ENCODE measurements at places on chromosomes 2 and 18. TPM values are rescaled to one million over a fixed set of nuclear protein-coding genes. Genes with fewer than 3 reads are reported as not detected.
A peak's percentile ranks its signal among the peaks of the same experiment; 100 is the strongest.

The PRSS56 gene
- total RNA-seq, result not detected

The PJVK gene
- 3.1 TPM for total RNA-seq

The KATNAL2 gene
- total RNA-seq, result 2.6 TPM

The TRAK2 gene
- 17.7 TPM for total RNA-seq

The MROH2A gene
- not detected for total RNA-seq

The CNDP1 gene
- 0.33 TPM for total RNA-seq

The CCDC148 gene
- total RNA-seq, result not detected

The GPR75 gene
- total RNA-seq, result 5.7 TPM

The UPP2 gene
- total RNA-seq, result not detected

DNA sequence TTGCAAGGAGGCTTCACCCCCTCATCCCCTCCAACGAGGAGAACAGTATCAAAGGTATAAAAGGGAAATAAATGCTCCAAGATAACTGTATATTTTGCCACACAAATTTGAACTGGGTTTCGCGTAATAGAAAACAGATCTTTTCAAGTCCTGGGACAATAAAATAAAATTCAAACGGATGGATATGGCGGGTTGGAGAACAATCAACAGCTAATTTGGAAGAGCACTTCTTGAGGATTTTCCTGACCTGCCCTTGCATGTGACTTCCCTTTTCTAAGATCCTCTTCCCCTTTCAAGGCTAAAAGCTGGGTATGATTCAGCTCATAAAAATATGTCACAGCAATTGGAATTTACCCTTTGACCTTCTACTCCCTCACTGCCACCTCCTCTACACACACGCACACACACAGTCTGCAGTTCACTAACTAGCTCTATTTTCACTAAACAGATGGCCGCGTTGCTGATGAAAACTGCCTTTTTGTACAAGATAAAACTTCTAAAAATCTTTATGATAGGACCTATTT is 386.9 kb downstream of the FIGN start:
- peak overlapping the region; percentile 74 for H3K4me3 ChIP-seq
- H3K4me1 ChIP-seq, result peaks cover 14% of the 10 kb centered on the region
- no peaks in the 10 kb centered on the region for H3K36me3 ChIP-seq
- no peak for DNase-seq
- no peak overlapping the region for H3K27ac ChIP-seq
- H3K27me3 ChIP-seq, result no peaks in the 10 kb centered on the region

- DNase-seq, result no peak
- H3K27me3 ChIP-seq, result no peaks in the 10 kb centered on the region
- H3K27ac ChIP-seq, result no peak overlapping the region
- H3K36me3 ChIP-seq, result peaks cover 2% of the 10 kb centered on the region
- peaks cover 22% of the 10 kb centered on the region for H3K4me1 ChIP-seq
Measured at GRCh38 chr2:42788882-42789281, 3.5 kb downstream of the HAAO start.

DNA sequence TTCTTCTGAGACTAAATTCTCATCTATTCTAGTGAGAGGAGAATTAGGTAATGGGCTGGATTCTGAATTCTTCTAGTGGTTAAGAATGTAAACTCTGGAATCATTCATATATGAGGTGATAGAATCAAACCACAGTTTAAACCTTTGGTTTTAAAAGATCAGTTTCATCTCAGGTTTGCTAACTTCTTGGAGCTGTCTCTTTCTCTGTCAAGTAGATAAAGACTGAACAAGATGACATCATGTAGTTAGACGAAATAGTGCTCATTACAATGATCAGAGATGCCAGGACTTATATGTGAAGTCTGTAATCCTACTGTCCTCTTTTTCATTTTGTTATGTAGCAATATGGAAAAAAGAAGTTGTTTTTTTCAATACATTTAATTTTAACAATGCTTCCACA is 4.9 kb downstream of the CEBPZOS start:
- no peak overlapping the region for H3K27ac ChIP-seq
- DNase-seq, result no peak
- H3K4me1 ChIP-seq, result peaks cover 22% of the 10 kb centered on the region
- no peak overlapping the region for H3K4me3 ChIP-seq
- peaks cover 54% of the 10 kb centered on the region for H3K36me3 ChIP-seq

GRCh38 chr2:216499641-216500218 is 1.1 kb downstream of the RPL37A start:
- H3K4me3 ChIP-seq, result peak overlapping the region; percentile 98
- no peaks in the 10 kb centered on the region for H3K27me3 ChIP-seq
- peak overlapping the region; percentile 92 for H3K27ac ChIP-seq
- DNase-seq, result no peak
- H3K4me1 ChIP-seq, result peaks cover 62% of the 10 kb centered on the region

DNA sequence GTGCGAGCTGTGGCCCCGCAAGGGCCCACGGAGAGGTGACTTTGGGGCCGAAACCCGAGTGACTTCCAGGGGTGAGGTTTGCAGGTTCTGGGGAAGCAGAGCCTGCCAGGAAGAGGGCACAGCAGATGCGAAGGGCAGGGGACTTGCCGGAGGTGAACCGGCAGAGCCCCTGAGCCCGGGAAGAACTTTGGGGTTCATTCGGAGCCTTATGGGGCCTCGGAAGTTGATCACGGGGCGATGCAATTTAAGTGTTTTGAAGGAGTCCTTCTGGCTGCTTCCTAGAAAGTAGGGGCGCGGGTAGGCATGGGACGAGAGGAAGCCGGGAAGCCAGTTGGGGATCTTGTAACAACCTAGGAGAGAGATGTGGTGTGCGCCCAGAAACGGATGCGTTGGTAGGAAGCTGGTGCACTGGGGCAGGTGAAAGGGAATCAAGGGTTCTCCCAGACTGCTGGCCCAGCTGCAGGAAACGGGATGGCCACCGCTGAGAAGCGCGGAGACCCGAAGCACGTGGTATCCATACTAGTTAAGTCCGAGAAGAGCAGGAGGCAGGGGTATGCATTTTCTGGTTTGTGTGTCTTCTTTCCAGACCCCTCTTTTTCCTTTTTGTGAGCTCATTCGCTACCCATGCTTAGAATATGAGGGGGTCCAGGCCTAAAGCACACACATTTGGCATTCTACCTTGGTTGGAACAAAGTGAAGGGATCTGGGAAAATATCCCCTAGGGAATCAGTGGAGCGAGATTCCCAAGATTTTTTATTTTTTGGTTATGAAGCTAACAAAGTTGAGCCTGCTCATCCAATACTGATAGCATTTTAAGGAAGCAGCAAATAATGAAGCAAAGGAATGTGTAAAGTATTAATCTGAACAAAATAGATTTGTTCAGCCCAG is 758 bp downstream of the SCLY start:
- no peak for DNase-seq
- peak overlapping the region; percentile 32 for H3K27ac ChIP-seq
- H3K4me3 ChIP-seq, result peak overlapping the region; percentile 85
- peaks cover 20% of the 10 kb centered on the region for H3K4me1 ChIP-seq

DNA sequence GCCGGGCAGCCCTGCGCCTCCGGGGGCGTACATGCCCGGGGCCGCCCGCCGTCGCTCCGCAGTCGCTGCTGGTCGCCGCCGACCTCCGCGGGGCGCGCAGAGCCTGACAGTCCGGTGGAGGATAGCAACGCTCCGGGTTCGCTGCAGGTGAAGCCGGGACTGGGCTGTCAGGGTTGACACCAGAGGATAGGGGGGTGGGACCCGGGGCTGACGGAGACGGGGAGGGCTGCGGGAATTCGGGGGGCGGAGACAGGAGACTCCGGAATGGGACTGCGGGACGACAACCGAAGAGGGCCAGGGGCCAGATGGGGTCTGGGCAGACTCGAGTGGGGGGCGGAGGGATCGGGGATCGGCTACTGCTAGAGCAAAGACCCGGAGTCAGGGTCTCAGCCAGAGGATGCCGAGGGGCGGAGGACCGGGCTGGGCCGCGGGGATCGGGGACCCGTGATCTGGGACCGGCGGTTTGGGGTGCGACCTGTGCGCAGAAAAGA is 403 bp downstream of the TMEM127 start:
- H3K27me3 ChIP-seq, result no peaks in the 10 kb centered on the region
- H3K4me1 ChIP-seq, result peaks cover 51% of the 10 kb centered on the region
- peak overlapping the region; percentile 97 for H3K4me3 ChIP-seq
- peak overlapping the region; percentile 76 for H3K27ac ChIP-seq
- peaks cover 64% of the 10 kb centered on the region for H3K36me3 ChIP-seq

GRCh38 chr2:209946539-209946938 is 55.9 kb upstream of the RPE start:
- no peak for DNase-seq
- no peak overlapping the region for H3K27ac ChIP-seq
- no peak overlapping the region for H3K4me3 ChIP-seq
- H3K4me1 ChIP-seq, result no peaks in the 10 kb centered on the region
- H3K27me3 ChIP-seq, result peaks cover 4% of the 10 kb centered on the region
- no peaks in the 10 kb centered on the region for H3K36me3 ChIP-seq

- DNase-seq, result no peak
- H3K27me3 ChIP-seq, result no peaks in the 10 kb centered on the region
- no peaks in the 10 kb centered on the region for H3K36me3 ChIP-seq
- H3K27ac ChIP-seq, result no peak overlapping the region
Measured at GRCh38 chr2:1516798-1517060, 103.5 kb downstream of the TPO start.

DNA sequence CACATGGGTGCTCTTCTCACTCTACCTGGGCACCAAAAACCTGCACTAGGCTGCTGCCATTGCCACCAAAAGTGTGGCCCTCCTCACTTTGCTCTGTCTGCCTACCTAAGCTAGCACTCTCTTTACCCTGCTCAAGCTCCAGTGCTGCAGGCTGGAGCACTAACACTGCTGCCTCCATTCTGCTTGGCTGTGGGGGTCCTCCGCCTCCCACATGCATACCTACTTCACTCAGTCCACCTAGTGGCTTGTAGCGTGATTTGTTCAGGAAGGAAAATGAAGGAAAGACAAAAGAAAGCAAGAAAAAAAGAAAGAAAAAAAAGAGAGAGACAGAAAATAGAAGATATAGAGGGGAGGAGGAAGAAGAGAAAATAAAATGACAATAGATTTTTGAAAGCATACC is 1339.4 kb upstream of the CHAC2 start:
- DNase-seq, result no peak
- H3K36me3 ChIP-seq, result no peaks in the 10 kb centered on the region
- H3K4me3 ChIP-seq, result no peak overlapping the region
- H3K27me3 ChIP-seq, result no peaks in the 10 kb centered on the region

- H3K36me3 ChIP-seq, result no peaks in the 10 kb centered on the region
- H3K4me3 ChIP-seq, result no peak overlapping the region
- H3K27ac ChIP-seq, result no peak overlapping the region
- peaks cover 35% of the 10 kb centered on the region for H3K27me3 ChIP-seq
- peaks cover 7% of the 10 kb centered on the region for H3K4me1 ChIP-seq
- DNase-seq, result peak; percentile 27
Measured at GRCh38 chr18:76620321-76621170, 125.5 kb upstream of the ZNF516 start.

DNA sequence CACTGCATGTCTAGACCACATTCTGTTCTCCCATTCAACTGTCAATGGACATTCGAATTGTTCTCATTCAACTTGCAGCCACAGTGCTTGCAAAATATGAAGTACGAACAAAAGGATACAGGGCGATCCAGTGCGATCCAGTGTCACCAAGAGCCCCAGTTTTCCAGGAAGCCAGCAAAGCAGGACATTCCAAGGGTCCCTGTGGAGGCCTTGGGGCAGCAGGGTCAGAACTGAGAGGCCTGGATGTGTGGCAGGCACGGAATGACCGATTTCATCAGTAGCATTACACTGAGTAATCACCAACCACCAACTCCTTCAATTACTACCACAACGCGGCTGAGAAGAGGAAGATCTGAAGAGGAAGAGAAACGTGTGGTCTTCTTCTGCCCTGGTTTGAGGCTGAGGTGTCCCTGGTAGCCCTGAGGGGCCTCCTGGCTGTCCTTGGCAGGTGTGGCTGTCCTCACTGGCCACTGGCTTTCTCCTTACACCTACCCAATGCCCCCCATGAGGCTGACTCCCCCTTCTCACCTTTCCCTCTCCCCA is 172.7 kb upstream of the FHL2 start:
- no peak overlapping the region for H3K27ac ChIP-seq
- no peaks in the 10 kb centered on the region for H3K36me3 ChIP-seq

DNA sequence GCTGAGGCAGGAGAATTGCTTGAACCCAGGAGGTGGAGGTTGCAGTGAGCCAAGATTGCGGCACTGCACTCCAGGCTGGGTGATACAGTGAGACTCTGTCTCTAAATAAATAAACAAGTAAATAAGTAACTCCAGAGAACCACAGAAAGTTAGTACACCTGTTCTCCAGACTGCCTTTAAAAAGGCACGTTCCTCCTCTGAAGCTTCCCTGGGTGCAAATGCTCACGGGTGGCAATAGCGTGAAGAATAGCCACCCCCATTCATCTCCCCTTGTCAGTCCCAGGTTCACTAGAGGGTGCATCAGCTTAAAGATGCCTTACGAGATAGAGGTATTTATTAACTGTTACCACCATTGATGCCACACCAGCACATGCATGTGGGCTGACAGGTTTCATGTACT is 64.3 kb upstream of the RTN4 start:
- no peak overlapping the region for H3K4me3 ChIP-seq
- DNase-seq, result no peak
- H3K4me1 ChIP-seq, result peaks cover 28% of the 10 kb centered on the region
- H3K27me3 ChIP-seq, result no peaks in the 10 kb centered on the region
- H3K36me3 ChIP-seq, result no peaks in the 10 kb centered on the region
- H3K27ac ChIP-seq, result no peak overlapping the region

DNA sequence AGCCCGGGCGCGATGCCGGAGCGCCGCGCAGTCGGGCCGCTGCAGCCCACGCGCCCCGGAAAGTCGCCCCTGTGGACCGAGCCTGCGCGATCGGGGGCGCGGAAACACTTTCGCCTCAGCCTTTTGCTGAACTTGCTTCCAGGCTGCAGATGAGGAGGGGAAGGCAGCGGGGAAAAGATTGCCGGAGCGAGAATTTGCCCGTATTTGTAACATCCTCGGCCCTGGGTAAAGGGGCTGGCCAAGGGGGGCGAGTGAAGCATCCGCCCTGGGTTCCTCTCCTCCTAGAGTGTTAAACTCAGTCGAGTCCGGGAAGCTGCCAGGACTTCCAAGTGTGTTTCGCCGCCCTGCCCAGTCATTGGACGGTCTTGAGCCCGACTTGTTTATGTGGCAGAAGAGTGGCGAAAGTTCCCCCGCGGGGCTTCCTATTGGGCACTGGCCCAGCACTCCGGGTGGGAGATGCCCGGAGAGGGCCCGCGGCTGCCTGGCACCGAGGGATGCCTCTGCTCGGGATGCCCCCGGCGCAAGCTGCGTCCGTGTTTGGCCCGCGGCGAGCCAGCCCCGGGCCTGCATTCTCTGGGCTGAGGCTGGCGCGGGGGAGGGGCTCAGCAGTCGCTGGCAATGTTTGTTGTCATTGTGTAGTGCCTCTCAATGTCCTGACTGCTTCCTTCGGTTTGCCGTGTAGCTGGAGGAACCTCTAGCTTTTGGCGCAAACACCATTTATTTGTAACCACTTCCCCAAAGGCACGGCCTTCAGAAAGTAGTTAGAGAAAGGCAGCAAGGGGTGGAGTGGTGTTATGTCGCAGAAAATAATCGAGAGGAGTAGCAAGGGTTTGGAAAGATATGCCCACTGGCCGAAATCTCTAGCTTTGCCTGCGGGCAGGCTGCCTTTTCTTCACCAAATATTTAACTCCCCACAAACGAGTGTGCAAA is 1.1 kb downstream of the CYBRD1 start:
- H3K4me1 ChIP-seq, result peaks cover 22% of the 10 kb centered on the region
- H3K36me3 ChIP-seq, result no peaks in the 10 kb centered on the region
- no peak overlapping the region for H3K27ac ChIP-seq

- no peaks in the 10 kb centered on the region for H3K4me1 ChIP-seq
- H3K27me3 ChIP-seq, result no peaks in the 10 kb centered on the region
- H3K27ac ChIP-seq, result no peak overlapping the region
Measured at GRCh38 chr2:21412944-21413443, 289.2 kb downstream of the TDRD15 start.
